ENCODE measurements at places on chromosomes 5 and 9.

DNA sequence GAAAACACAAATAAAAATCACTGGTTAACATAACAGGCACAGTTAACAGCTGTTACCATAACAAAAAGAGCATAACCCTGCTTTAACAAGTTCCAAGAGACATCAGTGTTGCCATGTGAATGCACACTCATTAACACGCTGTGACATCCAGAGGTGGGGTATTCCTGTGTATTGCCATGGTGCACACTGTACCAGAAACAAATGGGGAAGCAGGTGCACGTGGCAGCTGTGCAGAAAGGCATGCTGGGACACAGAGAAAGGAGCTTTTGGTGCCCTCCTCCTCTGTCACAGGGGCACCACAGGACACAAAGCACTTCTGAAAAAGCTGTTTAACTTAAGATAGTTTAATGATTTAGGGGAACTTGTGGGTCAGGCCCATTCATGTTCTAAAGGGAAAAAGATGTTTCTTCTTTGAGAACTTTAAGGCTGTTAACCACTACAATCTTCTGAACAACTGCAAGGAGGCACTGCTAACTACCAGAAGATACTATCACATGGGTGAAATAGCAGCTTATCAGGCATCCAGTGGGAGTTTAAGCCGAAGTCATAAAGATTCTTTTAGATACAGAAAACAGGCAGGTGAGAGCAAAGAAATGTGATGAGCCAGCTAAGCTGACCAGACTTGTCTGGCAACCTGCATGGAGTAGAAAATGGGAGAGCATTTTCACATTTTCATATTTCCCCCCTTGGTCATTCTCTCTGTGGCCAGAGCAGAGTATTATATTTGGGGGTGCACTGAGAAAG, 56.4 kb upstream of the GOLPH3 start:
- DNase-seq: no peak

DNA sequence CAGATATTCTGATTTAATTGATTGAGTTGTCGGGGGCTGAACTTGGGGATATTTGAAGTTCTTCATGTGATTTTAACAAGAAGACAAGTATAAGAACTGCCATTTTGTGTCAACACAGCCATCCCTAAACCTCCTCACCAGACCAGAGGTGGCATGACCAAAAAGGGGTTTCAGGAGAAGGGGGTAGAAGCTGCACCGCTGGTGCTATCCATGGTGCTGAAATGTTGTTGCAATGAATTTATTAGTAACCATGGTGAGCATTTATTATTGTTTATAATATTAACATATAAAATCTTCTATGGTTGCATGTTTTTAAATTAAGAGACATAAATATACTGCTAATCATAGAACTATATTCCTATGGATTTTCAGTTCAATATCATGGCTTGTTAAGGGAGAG, 72.3 kb downstream of the GNA14 start:
- no peak for DNase-seq

- DNase-seq: no peak
Observed at GRCh38 chr9:31104249-31104648, 1280.2 kb upstream of the ACO1 start.

GRCh38 chr5:58670582-58670981, 87.7 kb downstream of the RAB3C start:
- DNase-seq: no peak

GRCh38 chr9:96133321-96134021, 168.5 kb downstream of the HSD17B3 start:
- DNase-seq: no peak

- no peak for DNase-seq
Observed at GRCh38 chr9:18493451-18493993, 19.6 kb downstream of the ADAMTSL1 start.

DNA sequence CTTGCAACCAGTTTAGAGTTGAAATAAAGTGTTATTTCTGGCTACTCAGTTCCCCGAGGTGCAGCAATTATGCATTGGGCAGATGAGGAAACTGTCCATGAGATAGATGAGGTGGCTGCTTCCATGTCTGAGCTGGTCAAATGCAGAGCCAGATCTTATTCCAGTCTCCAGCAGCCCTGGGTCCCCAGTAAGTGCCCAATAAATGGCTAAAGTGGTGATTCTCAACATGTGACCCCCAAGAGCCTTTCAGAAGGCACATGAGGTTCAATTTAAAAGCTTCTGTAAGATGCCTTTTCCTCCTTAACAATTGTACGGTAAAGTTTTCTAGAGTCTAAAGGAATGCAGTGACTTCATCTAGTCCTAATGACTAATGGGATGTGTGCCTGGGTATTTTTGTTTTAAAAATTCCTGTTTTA, 17.5 kb downstream of the ATOX1 start:
- no peak for DNase-seq

GRCh38 chr5:153655201-153655510, 164.7 kb downstream of the GRIA1 start:
- DNase-seq: no peak

GRCh38 chr5:167814828-167815227, 476.6 kb upstream of the WWC1 start:
- no peak for DNase-seq

GRCh38 chr5:10030219-10030831, 219.4 kb downstream of the ATPSCKMT start:
- DNase-seq: no peak

- no peak for DNase-seq
Observed at GRCh38 chr5:3996707-3997336, 401.2 kb downstream of the IRX1 start.

DNA sequence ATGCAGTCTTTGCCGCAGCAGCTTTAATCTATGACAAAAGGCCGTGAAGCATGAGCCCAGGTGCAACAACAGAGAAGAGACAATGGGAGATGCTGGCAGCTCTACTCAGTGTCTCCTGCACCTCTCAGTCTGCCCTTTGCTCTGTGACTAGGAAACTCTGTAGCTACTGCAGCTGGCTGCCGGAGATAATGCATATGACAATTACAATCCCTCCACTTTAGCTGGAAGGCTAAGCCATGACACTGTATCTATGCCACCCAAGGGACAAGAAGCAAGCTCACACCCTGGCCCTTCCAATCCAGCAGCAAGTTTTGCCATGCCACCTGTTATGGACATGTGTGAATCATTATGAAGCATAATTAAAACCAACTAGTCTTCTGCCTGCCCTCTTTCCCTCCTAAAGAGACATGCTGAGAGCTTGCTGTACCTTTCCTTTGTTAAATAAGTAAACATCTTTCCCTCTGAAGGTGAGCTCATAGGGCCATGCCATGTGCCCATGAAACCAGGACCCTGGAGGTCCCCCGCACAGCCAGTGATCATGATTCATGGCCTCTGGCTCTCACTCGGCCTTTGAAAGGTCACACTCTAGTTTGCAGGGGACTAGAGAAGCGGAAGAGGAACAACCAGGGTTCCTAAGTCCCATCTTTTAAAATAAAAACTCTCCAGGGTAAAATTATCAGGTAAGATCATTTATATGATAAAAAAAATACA, 219.4 kb downstream of the SPOCK1 start:
- DNase-seq: no peak

- no peak for DNase-seq
Observed at GRCh38 chr9:38662763-38663593, 42.6 kb upstream of the ANKRD18A start.

- DNase-seq: no peak
Observed at GRCh38 chr9:114757984-114758383, 47.9 kb downstream of the TNFSF15 start.

- no peak for DNase-seq
Observed at GRCh38 chr9:16809912-16810610, 60.4 kb downstream of the BNC2 start.

GRCh38 chr9:118595719-118596305, 773.4 kb downstream of the BRINP1 start:
- DNase-seq: no peak

GRCh38 chr9:132881826-132882225, 3.1 kb downstream of the SPACA9 start:
- no peak for DNase-seq

DNA sequence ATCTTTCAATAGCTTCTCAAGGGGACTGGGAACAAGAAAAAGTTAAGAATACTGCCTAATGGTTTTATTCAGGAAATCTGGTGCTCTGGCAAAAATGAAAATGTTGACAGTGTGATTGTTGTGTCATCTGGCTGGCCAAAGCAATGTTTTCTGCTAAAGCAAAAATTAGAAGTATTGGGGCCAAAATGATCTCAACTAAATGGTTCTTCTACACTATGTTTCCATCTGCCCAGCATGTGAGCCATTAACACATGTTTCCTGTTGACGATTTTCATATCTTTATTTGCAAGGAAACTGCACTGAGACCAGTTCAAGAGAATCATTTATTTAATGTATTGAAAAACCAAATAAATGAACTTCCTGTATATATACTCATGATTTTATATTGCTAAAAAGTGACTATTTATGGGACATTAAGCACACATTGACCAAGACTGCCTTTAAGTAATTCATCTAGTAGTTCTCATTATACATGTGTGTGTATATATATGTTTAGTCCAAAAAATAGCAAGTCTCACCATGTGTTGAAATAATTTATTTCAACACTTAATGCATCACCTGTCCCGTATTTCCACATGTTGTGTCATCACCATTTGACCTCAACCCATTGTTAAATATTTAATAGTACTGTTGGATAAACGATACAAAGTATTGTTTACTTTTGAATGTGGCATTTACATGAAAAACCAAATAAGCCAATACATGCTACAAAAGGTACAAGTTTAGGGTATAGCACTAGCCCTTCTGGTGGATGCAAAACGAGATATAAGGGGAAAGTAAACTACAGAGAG, 7.5 kb upstream of the FST start:
- no peak for DNase-seq

GRCh38 chr9:93009337-93010015, 49.0 kb upstream of the SUSD3 start:
- no peak for DNase-seq

DNA sequence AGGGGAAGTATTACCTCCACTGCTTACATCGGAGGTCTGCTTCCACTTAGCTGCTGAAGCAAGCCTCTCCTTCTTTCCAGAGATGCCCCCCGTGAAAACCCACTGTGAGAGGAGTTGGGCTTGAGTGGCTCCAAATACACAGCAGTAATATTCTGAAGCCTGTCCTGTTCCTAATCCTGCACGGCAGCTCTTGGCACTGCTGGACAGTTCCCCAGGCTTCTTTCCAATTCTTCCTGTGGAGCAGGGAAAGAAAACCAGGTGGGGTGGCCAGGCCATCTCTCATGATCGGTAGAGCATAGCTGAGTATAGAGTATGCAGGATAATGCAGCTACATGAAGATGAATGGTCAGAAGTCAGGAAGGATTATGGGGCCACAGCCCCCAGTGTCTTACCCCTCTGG, 335.3 kb downstream of the MARCHF11 start:
- no peak for DNase-seq

- DNase-seq: no peak
Observed at GRCh38 chr9:137811283-137811870, 66.2 kb upstream of the CACNA1B start.

- no peak for DNase-seq
Observed at GRCh38 chr9:105697871-105698270, 3.5 kb downstream of the TMEM38B start.

GRCh38 chr5:112366987-112367386, 52.1 kb downstream of the EPB41L4A start:
- DNase-seq: no peak

- no peak for DNase-seq
Observed at GRCh38 chr9:99076483-99077171, 28.3 kb upstream of the TGFBR1 start.

- no peak for DNase-seq
Observed at GRCh38 chr5:93570294-93571113, 10.5 kb downstream of the NR2F1-AS1 start.

- DNase-seq: no peak
Observed at GRCh38 chr9:3467593-3468219, 58.1 kb downstream of the RFX3 start.

- DNase-seq: no peak
Observed at GRCh38 chr9:34732886-34733285, 22.9 kb upstream of the CCL21 start.
